ENCODE measurements at places on chromosomes 2 and 18. TPM values are rescaled to one million over a fixed set of nuclear protein-coding genes. Genes with fewer than 3 reads are reported as not detected.

IRS1 gene
- 10.0 TPM for polyA plus RNA-seq

RPRM gene
- polyA plus RNA-seq, result 8.1 TPM

OTX1 gene
- not detected for polyA plus RNA-seq

RUFY4 gene
- 0.98 TPM for polyA plus RNA-seq

HIBCH gene
- 18.2 TPM for polyA plus RNA-seq

CSRNP3 gene
- 1.7 TPM for polyA plus RNA-seq

TRIP12 gene
- polyA plus RNA-seq, result 15.5 TPM

DNA sequence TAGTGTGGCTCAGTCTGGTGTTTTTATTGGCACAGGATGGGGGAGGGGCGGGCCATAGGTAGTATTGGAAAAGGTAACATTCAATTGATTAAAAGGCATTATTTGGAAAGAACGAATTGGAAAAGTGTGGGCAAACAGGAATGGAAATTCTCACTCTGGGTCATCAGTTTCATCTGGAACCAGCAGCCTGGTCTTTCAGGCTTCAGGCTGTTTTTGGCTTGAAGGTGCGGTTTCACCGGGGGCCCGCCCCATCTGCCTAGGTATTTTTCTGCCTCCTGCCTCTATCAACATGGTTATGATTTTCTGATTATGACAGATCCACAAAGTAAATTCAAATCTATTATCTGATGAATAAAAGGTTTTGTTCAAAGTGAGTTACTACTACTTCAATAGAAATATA is 59.5 kb upstream of the CD28 start:
- DNase-seq, result no peak

DNA sequence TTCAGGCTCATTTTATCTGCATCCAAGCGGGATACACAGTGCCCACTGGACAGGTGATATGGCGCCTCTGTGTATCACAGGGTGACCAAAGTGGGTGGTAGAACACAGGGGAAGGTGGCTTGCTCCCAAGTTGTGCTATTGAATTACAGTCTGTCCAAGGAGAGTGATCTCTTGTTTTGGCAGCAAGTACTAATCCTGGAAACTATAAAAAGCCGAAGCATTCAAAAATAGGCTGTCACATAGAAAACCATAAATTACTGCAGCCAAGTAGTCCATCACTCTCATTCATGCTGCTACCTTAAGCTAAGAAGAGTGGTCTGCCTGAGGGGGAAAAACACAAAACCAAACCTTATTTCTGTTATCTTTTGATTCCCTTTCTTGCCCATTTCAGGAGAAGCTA is 237.1 kb upstream of the POU3F3 start:
- DNase-seq, result no peak

DNA sequence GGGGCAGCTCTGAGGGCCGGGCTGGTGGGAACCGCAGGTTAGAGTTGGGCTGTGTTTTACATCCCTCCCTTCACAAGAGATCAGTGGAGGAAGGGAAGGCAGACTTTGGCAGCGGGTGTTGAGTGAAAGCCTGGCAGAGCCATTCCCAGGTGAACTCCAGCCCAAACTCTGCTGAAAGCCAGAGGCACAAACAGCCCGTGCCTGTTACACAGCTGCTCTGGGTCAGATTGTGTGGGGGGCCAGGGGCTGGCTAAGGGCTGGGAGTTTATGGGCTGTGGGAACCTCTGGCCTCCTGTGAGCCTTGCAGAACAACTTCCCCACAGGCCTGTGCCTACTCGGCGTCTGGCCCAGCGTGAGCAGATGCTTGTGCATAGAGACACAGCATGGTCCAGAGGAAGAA is 286.8 kb downstream of the CLIP4 start:
- DNase-seq, result no peak

GRCh38 chr2:42743659-42743990 is 20.3 kb downstream of the OXER1 start:
- no peak for DNase-seq

DNA sequence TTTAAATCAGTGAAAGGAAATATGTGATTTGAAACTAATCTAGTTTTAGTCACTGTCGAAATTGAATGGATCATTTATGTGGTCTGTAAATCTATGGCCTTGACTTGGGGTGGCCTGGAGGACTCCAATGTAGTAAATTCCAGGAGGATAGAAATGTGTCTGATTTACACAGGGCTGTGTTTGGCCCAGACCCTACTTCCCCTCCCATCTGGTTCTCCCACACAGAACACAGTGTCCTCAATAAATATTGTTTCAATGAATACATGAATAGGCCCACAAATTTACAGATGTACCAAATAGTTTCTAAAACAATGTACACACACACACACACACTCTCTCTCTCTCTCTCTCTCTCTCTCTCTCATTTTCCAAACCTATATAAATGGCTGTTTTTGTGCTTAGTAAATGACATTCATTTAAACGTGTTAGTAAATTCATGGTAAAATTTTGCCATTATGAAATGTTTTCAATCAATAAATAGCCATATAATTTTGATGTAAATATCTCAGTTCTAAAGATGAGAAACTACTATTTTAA is 1.9 kb downstream of the CCDC68 start:
- no peak for DNase-seq

DNA sequence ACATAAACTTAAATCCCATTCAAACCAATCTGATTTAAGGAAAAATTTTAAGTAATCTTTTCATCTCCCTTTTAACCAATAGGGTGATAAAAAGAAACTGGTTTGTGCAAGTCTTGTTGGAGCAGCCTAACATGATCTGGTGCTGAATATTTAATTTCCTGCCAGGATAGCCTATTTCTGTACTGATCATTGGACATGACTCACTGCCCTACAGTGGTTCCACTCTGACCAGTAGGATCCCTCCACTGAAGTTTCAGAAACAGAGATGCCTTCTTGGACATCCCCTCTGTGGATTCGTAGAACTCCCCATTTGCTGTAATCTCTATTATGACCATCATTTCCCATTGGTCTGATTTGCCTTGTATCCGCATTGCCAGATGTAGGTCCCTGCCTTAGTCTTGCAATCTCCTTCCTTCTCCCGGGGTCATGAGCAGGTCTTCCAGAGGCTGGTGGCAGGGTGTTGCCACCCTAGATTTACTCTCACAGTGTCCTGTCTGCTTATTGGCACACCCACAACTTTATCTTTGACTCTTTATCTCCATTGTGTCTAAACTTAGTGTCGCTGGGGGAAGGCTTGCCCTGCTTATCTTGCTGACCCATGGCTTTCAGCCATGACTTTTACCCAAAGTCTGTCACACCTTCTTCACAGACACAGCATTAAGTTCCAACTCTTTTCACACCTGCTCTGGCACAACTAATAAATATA is 12.3 kb upstream of the SETBP1 start:
- DNase-seq, result no peak

DNA sequence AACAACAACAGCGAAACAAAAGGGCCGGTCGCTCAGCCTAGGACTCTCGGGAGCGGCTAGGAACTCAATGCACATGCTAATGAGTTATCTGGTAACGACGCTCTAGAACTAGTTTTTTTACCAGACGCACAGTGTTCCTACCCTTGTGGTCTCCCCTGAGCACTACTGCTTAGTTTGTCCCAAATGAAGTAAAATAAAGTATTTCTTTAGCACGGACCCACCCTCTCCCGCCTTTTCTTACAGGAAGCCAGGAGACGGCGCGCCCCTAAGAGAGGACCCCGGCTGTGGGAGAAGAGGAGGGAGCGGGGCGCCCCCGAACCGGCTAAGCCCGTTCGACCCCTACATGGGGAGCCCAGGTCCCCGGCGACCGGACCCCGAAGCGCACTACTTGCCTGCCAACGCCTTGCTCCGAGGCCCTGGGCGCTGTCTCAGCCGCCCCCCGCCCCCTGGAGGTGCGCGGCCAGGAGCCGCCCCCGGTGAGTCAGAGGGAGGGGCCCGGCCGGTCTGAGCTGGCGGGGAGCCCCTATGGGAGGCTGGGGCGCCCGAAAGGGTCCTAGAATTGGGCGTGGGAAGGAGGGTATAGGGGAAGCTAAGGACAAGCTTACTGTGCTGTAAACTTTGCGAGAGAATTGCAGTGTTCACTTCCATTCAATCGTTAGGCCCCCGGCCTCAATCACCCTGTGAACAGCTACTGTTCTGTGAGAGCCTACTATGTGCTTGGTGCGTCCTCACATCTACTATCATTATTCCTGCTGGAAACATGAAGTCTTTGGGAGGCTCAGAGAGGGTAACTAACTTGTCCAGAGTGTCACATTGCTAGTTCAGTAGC is 3.6 kb upstream of the CAPG start:
- no peak for DNase-seq

DNA sequence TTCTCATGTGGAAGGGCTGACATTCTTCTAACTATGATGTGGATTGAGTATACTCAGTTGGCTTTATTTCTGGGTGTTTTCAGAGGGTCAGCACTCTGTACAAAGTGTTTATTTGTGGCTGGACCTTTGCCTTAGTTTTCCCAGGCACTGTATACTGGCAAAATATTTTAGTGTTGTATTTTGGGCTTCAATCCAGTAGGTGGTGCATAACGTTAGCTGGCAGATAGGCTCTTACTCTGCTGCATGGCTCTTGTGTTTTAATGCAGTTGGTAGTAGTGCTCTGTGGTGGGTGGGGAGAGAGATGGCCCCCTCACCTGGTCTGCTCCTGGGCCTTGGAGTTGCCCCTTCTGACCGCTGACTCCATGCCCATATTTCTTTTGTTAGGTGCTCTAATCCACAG is 75.6 kb upstream of the REG3A start:
- no peak for DNase-seq

GRCh38 chr18:78857314-78858150 is 122.1 kb upstream of the SALL3 start:
- DNase-seq, result no peak

DNA sequence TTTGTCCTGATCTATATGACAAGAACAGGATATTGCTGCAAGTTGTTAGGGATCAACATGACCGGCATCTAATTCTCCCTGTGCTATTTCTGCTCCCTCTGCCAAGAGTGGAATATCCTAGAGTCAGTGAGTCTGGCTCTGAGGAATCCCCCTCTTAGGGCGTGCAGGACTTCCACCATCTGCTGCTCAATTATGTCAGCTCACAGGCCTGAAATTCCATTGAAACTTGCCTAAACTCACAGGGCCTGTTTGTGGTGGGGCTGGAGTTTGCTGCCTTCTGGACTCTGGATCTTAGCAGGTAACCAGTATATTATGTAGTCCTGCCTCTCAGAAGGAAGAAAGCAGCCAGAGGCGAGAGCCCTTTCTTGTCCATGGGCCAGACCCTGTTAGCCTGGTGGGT is 323.0 kb downstream of the TSN start:
- DNase-seq, result no peak

- DNase-seq, result no peak
Measured at GRCh38 chr18:77711096-77711495, 461.4 kb downstream of the GALR1 start.

DNA sequence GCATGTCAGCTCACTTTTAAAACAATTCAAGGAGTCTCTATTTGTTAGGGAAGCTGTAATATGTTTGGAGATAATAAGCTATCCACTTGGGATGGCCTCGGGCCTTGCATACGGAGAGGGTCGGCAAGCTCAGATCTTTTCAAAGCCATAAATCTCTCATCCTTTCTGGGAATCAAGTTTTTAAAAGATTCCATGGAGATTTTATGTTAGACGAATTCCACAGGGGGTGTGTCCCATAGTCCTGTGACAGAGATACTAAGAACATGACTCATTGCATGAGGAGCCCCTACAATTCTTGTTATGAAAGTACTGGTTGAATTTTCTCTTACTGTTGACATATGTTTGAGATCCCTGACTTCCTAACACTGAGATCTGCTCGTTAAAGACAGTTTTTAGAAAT is 108.7 kb downstream of the FEZ2 start:
- no peak for DNase-seq

DNA sequence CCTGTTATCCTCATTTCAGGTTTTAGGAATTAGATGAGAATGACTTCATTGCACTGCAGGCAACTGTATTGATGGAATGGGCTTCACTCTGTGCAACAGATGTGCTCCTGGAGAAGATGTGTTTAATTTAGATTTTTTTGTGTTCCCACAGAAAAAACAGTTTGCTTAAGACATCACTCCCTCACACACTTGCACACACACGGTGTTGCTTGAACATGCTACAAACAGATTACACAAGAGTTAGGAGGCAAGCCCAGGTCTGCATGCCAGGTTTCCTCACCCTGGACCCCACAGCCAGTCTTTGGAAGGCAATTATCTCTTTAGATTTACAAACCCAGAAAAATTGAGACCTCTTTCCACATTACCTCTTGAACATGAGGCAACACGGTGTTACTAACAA is 93.7 kb upstream of the KLHL29 start:
- DNase-seq, result no peak
